ENCODE measurements at places on chromosomes 13 and 19.

- DNase-seq, result no peak
These were observed 84.4 kb upstream of the SPATA13 start for GRCh38 chr13:24076109-24076508.

DNA sequence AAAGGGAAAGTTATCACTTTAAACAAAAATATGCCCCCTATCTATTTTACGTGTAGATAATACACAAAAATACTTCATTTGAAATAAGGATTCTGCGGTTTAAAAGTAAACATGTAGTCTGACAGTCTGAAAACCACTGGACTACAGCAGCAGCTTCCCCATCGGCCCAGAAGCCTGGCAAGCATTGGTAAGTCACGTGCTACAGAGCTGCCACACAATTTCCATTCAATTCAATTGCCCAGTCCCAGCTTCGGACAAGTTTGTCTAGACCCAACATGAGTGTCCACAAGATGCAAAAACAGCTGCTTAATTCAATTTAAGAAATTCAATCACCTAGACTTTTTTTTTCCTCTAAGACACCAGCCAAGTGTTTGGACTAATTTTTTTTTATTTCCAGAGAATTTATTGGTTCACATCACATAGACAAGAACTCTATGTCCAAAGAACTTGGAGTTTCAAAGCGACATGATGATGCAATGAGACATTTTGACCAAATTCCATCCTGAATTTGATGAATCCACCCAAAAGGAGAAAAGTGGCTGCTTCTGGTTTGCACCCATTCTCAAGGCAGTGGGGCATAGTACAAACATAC, 458.9 kb downstream of the COG6 start:
- no peak for DNase-seq

- DNase-seq, result peak; percentile 51
These were observed 22.3 kb downstream of the PLEKHJ1 start for GRCh38 chr19:2213799-2214198.

DNA sequence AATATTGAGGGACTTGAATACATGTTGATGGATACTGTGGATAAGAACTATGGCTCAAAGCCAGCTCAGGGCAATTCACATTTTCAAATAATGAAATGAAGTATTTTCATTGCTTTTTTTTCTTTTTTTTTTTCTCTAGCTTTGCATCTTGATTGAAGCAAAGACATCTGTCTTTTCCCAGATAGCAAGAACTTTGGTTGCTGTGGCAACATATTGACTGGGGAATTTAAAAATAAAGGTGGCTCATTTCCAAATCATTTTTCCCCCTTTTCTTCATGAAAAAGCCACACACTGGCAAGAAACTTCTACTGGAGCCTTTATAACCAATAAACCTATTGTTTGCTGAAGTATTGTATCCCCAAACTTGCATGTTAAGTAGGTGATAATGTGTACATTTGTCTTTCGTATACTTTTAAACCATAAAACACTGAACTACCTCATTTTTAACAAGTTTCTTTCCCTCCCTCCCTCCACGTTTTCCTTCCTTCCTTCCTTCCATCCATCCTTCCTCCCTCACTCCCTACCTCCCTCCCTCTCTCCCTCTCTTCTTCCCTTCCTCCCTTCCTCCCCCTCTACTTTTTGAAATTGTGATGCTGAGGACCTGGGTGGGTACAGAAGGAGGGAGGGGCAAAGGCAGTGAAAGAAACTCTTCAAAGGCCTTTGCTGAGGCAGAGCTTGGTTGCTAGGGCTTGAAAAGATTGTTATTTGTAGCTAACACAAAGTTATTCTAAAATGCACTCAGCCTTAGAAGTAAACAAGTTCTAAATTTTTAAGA, 343.5 kb upstream of the SPRY2 start:
- no peak for DNase-seq

DNA sequence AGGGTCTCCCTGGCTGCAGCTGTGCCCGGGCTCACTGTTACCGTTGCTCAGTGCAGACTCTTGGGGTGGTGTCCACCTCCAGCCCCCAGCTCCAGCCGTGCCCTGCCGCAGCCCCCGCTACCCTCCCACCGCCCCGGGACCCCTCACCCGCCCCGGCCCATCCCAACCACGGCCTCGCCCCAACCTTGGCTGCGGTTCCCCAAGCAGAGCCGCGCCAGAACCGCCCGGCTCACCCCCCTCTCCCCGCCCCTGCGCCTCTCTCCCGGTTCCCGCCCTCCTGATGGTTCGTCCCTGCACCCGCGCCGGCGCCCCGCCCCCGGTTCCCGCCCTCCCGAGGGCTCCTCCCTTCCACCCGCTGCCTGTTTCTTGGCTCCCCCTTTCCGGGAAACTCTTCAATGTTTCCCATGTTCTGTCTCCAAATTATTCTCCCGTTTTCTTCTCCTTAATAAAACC, 40.3 kb downstream of the ANKRD10 start:
- peak; percentile 73 for DNase-seq

GRCh38 chr13:67071918-67072598, 158.1 kb downstream of the PCDH9 start:
- DNase-seq, result no peak

DNA sequence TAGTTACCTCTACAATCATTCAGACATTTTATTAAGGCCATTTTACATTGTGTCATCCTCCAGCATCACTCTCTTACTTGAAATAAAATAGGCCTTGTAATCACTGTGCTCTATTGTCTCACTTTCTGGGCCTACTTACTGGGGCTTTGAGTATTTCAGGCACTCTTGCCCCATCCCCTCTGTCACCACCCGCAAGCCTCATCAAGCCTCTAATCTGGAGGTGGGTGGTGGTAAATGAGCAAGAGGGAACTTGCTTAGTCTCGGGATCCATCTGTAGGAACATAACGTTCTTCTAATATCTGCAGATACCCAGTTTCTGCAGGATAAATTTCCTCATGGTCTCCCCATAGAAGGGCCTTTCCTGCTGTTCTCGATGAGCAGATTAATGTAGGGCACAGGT, 19.4 kb upstream of the GPR18 start:
- DNase-seq, result no peak

DNA sequence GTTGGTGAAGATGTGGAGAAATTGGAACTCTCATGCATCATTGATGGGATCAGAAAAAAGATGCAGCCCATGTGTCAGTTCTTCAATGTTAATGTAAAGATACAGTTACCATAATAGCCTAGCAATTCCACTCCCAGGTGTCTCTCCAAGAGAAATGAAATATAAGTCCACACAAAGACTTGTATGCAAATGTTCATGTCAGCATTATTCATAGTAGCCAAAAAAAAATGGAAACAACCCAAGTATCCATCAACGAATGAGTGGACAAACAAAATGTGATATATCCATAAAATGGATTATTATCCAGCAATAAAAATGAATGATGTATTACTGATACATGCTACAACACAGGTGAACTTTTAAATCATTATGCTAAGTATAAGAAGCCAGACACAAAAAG, 38.7 kb downstream of the CCDC70 start:
- DNase-seq, result no peak

DNA sequence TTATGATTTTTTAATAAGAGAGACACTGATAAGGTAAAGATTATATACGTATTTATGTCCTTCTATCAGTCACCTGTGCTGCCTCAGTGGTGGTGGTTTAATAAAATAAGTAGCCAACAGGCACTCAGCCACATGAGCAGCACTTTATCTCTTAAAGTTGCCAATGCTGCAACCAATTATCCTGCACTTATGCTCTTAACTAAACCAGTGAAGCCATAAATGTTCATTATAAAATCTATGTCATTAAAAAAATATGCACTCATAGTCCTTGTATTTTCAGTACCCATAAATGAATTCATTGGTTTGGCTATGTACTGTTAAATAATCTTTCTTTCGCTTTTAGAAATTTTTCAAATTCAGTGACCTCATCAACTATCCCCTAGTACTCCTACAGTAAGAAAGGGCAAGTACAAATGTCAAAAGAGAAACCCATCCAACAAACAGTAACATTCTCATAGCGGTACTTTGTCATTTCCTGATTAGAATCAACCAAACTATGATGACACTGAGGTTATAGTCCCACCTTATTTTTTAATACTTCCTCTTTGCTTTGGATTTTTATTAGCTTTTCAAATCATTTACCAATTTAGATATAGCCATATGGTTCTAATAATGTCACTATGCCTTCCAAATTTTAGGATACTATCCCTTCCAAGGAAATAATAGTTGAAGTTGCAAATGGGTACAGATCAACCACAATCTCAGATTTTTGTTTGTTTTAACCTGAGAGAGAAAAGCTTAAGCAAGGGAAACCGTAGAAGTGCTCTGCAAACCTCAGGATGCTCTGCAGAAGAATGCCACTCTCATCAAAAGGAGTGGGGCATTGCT, 190.9 kb downstream of the KLF12 start:
- no peak for DNase-seq

GRCh38 chr19:17524651-17525050, 13.2 kb downstream of the PGLS start:
- no peak for DNase-seq

GRCh38 chr13:108272333-108272732, 2.8 kb downstream of the TNFSF13B start:
- no peak for DNase-seq

DNA sequence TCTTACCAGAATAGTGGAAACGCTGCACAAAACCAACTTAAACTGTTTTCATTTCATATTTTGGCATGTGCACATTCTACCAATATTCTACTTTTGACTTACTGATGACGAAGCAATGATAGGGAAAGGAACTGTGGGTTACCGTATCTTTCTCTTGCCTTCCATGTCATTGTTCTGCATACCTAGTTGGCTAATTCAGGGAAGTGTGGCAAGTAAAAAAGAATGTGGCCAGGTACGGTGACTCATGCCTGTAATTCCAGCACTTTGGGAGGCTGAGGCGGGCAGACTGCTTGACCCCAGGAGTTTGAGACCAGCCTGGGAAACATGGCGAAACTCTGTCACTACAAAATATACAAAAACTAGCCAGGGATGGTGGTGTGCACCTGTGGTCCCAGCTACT, 108.2 kb downstream of the SIPA1L3 start:
- DNase-seq, result no peak

GRCh38 chr19:42326969-42327368, 1.5 kb downstream of the MEGF8 start:
- DNase-seq, result no peak

- DNase-seq, result peak; percentile 56
These were observed 12.1 kb upstream of the DACH1 start for GRCh38 chr13:71879129-71879535.

DNA sequence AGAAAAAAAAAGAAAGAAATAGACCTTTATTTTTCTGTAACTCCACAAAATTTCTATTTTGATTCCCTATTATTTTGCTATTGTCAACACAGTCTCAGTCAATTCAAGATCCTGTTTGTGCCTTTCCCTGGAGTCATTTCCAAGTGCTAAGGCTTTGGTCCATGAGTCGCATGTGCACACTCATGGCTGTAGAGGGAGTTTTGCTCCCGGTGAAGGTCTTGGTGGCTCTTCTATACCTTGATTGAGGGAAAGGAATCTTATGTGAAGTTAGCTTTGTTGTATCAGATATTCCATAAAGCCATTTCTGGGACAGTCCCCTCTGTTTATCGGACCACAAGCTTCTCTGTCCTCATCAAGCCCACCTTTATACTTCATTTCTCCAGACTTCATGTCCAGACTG, 58.7 kb upstream of the ALOX5AP start:
- peak; percentile 30 for DNase-seq

DNA sequence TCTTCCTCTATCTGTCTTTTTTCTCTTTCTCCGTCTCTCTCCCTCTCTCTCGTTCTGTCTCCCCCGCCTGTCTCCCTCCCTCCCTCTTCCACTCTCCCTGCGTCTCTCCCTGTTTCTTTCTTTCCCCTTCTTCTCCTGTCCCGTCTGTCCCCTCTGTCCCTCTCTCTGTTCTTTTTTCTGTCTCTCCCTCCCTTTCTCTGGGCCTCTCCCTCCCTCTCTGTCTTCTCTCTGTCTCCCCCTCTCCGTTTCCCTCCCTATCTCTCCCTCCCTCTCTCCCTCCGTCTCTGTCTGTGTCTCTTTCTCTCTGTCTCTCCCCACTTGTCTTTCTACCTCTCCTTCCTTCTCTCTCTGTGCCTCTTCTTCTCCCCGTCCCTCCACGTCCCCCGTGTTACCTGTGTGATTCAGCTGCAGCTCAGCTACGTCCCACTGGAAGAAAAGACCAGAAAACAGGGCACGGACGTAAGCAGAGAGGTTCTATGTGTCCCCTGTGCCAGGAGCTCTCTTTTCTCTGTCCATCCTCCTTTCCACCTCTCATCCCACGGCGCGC, 1.2 kb downstream of the CD70 start:
- DNase-seq, result no peak

GRCh38 chr19:50230379-50231351, 27.2 kb downstream of the MYH14 start:
- DNase-seq, result no peak

- DNase-seq, result no peak
These were observed 687.8 kb downstream of the DIAPH3 start for GRCh38 chr13:59475911-59476310.

DNA sequence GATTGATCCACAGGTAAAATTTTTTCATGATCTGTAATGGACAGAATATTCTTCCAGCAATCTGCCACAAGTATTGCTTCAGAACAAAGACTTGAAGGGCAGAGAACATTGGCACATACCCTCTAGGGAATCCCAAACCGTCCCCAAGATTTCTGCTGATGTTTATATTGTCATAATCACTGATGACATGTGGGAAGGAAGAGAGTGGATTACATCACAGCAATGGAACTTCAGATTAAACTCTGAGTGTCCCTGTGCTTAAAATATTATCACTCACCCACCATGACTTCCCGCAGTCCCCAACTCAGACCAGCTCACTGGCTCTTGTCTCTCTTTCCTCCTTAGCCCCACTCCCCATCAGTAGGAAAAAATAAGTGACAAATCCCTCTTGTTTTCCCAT, 8.5 kb upstream of the TPT1 start:
- DNase-seq, result peak; percentile 59

DNA sequence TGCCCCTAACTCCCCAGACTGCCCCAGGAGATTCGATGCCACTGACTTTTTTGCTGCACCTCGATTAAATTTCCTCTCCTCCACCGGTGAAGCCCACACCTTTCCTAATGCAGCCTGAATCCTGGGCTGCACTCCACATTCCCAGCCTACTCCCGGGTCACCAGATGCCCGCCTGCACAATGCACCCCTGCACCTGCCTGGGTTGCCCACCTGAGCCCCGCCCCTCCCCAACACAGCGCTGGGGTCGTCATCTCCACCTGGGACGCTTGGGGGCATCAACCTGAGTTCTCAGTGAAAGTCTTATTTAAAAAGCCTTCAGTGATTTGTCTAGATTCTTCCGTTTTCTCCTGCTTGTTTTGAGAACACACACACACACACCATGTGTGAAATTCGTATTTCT, 24.5 kb upstream of the DPP9 start:
- DNase-seq, result no peak

GRCh38 chr19:1315470-1316166, 29.9 kb downstream of the EFNA2 start:
- DNase-seq, result peak; percentile 48

Data from fibroblast of villous mesenchyme (primary cell).